ENCODE measurements at places on chromosomes 4 and X.
A peak's percentile ranks its signal among the peaks of the same experiment; 100 is the strongest.

GRCh38 chr4:127574643-127575042 is 58.1 kb upstream of the INTU start:
- DNase-seq, result no peak

DNA sequence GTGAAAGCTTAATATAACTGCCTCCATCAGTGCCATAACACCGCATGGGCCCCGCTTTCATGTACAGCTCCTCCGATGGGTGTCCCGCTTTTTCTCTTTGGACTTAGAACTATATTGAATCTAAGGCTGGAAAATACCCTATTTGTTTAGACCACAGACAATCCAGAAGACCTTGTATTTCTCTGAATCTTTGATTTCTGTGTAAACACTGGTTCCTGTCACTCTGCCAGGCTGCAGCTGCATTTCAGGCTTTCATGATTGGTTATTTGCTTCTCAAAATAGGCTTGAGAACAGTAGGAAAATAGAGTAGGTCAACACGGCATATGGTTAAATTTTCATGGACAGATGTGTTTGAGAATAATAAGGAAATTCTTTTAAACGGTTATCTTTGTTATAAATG is 80.0 kb downstream of the NWD2 start:
- DNase-seq, result no peak

GRCh38 chr4:6527683-6528595 is 47.0 kb upstream of the MAN2B2 start:
- DNase-seq, result no peak

DNA sequence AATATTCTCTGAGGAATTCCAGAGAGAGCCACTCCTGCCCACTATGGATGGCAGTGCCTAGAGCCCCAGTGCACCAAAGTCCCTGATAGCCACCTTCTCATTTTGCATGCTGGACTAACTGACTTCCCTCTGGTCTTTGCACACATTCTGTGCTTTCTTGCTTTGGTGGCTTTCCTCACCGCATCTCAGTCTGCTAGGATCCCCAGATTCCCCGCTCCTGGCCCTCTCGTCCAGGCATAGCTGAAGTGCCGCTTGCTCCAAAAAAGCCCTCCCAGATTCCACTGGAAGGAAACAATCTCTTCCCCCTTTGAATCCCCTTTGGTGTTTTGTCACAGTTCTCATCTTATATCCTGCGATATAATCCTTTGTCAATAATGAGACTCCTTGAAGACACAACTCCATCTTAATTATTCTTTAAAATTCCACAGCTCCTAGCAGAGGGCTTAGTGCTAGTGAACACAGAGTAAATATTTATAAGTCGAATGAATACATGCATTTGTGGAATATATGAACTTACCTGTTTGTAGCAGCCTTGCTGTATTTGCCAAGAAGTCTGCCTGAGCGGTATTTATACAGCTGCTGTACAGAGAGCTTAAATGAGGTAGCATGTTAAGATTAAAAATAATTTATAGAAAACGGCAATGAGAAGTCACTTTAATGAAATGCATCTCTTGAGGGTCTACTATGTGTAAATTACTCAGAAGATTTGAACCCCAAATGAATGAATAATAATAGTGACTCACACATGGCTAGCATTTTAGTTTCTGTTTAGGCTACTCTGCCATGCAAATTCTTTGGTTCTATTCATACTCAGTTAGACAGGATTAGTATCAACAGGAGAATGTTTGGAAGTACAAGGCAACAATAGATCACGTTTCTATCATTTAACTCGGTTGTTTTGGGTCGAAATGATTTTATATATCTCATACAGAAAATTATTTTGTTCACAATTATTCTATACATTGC is 421.9 kb upstream of the TENM3 start:
- peak; percentile 7 for DNase-seq

- no peak for DNase-seq
These were observed 61.6 kb downstream of the MAD2L1 start for GRCh38 chr4:120005076-120005475.

GRCh38 chrX:138847930-138848329 is 136.4 kb upstream of the FGF13 start:
- no peak for DNase-seq

- DNase-seq, result no peak
These were observed at the start of gene ZAR1 for GRCh38 chr4:48490012-48490679. Gene ZAR1, plus strand, starts transcription at chr4:48490252. Its CDS starts 40 bp downstream, at chr4:48490292.

GRCh38 chr4:84381759-84382158 is 117.3 kb downstream of the NKX6-1 start:
- no peak for DNase-seq

DNA sequence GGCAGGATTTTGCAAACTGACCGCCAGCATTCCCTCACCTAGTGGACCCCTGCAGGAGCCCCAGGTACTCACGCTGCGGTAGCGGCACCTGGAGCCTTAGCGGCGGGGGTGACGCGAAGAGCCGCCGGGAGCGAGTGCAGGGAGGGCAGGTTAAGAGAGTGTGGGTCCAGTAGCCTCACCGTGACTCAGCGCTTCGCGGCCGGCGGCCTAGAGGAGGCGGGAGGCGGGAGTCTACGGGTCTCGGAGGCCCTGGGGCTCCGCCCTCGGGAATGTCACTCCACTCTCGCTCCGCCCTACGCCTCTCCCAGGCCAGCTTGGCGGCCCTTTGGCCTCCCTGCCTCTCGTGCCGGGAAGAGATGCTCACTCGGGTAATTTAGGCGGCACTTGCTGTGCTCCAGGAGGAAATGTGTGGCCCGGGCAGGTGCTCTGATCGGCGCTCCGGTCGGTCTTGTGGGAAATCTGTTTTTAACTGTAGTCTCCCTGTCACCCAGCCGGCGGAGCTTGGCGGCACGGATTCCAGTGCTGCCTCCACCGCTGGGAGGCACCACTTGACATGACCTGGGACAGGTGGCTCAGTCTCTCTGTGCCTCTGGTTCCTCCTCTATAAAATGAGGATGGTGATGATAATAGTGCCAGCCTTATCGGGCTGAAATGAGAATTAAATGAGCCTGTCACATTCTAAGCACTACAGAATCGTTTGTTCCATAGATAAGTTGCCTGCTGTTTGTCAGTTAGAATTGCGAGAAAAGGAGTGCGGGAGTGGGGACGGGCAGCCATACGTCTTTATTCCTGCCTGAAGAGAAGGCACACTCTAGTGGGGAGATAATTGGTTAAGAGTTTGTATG is at the start of gene PIR:
TSS of gene PIR (minus strand) at position 216 of the 845 bp plus-strand sequence. CDS start 2,076 bp downstream, outside the sequence.
- peak; percentile 59 for DNase-seq

GRCh38 chr4:67556436-67556835 is 2.1 kb upstream of the STAP1 start:
- DNase-seq, result no peak

DNA sequence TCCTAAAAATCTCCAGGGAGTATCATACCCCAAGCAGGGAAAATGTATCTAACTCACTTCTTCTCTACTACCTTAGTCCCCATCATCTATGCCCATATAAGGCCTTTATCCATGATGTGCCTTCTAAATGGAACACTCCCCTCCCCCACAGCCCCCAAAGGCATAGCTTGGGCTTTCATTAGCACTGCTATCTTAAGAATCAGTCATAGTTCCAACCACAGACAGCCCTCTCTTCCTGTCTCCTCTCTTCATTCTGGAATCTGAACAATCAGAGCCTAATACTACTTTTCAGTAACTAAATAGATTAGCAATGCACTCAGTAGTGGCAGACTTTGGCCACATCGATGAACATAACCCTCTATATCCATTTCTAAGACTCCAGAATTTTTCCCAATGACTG is 313.2 kb upstream of the DKK2 start:
- no peak for DNase-seq

DNA sequence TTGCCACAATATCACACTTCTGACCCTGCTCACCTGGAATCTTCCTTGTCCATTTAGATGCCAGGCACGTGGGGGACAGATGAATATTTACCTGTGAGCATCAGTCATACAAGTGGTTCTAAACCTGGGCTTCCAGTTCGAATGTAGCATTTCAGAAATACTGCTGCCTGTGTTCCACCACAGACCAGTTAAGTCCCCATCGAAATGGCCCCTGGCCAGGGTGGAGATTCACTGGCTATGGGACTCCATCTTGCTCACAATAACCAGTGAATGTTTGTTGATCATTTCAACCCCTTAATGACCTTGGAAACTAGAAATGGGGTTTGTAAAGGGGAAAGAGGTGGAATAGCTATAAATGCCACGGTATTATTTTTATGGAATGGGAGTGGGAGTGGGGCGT is 73.8 kb downstream of the CLDN34 start:
- no peak for DNase-seq

DNA sequence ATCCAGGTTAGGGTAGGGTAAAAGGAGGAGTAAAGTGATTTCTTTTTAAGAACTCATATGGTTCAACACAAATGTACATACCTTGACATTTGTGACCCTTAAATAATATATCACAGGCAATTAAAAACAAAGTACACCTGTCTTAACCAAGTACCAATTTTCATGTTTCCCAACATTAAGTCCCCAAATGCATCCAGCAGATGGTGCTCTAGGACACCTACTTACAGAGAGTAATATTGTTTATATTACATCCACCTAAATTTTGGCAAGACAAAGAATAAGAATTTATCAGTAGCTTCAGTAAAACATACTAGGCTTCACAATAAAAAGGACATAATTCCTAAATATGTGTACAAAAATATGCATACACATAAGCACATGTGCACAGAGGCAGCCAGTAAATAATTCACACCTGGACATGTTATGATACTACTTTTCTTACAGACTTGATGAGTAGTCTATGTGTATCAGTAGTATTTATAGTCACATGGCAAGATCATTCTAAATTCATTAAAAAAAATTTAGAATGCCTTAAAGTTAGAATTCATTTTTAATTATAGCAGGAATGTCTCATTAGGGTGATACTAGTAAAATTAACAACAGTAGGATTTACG is 219.7 kb downstream of the DCLK2 start:
- no peak for DNase-seq

- DNase-seq, result no peak
These were observed 68.6 kb downstream of the MTMR1 start for GRCh38 chrX:150761819-150762216.

DNA sequence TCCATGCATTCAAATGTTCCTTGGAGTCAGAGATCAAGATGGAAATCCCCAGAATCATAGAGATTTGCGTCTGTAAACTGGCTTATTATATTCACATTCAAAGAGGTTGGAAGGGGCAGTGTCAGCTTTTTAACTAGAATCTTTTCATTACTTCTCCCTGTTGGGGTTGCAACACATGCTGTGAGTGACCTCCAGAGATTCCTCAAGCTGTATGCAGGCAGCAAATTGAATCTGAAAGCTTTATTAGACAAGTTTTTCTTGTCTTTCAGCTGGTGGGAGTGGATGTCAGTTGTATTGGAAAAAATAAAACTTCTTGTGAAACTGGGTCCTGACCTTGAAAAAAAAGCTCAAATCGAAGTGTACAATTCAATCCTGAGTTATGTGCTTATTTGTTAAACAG is 736.5 kb upstream of the FTHL17 start:
- DNase-seq, result no peak

GRCh38 chr4:11428231-11428898 is at the start of gene HS3ST1:
Gene HS3ST1, minus strand, starts transcription at chr4:11428894. Its CDS starts 28,889 bp downstream, at chr4:11400005.
- DNase-seq, result no peak

GRCh38 chr4:150768497-150768896 is 186.5 kb downstream of the MAB21L2 start:
- DNase-seq, result no peak

DNA sequence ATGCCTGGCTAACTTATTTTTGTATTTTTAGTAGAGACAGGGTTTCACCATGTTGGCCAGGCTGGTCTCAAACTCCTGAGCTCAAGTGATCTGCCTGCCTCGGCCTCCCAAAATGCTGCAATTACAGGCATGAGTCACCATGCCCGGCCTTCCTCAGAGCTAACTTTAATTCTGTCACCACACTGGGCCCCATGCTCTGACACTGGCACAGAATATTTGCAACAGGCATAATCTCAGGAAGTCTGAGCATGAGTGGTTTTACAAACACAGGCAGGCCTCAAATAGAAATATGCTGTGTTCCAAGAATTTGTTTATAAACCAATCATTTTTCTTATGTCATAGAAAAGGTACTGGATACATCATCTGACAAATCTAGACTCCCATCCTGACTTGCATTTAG is 32.7 kb upstream of the FAM9C start:
- DNase-seq, result no peak

- DNase-seq, result no peak
These were observed 816 bp downstream of the EREG start for GRCh38 chr4:74365761-74366160.

- no peak for DNase-seq
These were observed 311.4 kb upstream of the NDST4 start for GRCh38 chr4:115424852-115425251.

DNA sequence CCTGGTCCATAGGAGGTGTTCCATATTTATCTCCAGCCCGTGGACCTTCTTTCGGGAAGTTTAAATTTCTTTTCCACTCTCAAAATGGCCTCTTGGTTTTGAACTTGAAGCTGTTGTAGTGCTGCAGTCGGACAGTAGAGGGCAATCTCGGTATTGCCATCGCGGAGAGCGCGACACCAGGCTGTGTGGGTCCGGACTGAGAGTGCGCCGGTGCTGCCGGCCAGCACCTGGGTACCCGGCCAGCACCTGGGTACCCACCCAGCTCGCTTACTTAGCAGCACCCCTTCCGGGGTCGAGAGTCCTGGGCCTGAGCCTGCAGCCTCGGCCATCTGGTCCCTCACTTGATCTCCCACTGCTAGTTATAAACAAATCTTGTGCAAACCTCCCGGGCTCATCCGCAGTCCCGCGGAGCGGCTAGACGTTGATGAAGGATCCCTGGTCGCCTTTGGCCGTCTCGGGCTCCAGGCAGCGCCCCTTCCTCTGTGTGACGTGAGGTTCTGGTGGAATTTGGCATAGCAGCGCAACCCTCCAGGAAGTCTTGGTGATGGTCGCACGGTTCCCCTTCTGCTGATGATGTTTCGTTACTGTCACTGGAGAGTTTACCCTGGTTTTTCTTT is 18.0 kb downstream of the FAM9A start:
- no peak for DNase-seq

GRCh38 chr4:71206763-71207162 is 132.1 kb upstream of the SLC4A4 start:
- DNase-seq, result no peak

DNA sequence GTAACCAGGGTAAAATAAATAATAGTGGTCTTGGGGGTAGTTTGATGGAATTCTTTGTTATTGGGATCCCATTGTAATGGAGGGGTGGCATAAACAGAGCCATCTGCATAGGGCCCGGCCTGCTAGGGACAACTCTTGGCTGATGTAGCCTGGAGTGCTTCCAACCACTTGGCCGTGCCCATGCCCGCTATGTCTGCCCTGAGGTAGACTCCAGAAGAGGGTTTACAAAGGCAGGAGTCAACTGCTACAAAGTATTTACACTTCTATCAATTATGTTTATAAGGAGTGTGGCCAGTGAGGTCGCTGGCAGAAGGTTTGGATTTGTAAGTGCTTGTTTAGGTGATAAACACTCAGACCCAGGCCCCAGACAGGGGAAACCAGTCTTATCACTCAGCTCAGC is 8.1 kb downstream of the RASL11B start:
- no peak for DNase-seq

GRCh38 chr4:105650190-105650589 is 58.3 kb downstream of the INTS12 start:
- no peak for DNase-seq

Measured in NCI-H1048 (cell line).